Lower lobe of right lung (tissue), 2 donors: ENCODE measurements at places on chromosomes 5 and 9. TPM values are rescaled to one million over a fixed set of nuclear protein-coding genes. Genes with fewer than 3 reads are reported as not detected.
A peak's percentile ranks its signal among the peaks of the same experiment; 100 is the strongest.

DNA sequence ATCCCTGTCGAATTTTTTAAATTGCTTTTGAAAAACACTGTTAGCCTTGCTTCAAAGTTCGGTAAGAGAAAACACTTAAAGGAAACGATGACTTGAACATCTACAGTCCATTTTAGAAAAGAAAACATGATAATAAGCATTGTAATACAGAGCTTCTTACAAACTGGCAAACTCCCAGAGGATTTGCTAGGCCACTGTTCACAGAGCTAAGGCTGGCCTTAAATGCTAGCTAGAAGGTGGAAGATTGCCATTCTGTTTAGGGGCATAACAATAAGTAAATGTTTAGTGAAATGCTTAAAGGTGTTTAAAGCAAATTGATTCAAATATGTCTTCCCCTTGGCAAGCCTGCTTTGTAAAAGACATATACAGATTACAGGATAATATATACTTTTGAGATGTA, 169.6 kb downstream of the TLE4 start:
- peaks cover 9% of the 10 kb centered on the region for H3K4me1 ChIP-seq
- no peak overlapping the region for H3K27ac ChIP-seq
- no peak overlapping the region for H3K4me3 ChIP-seq
- H3K27me3 ChIP-seq, result no peaks in the 10 kb centered on the region
- no peak for DNase-seq

ANKRD31 gene
- total RNA-seq, result 0.27 TPM

CHMP5 gene
- total RNA-seq, result 80.9 TPM

DNA sequence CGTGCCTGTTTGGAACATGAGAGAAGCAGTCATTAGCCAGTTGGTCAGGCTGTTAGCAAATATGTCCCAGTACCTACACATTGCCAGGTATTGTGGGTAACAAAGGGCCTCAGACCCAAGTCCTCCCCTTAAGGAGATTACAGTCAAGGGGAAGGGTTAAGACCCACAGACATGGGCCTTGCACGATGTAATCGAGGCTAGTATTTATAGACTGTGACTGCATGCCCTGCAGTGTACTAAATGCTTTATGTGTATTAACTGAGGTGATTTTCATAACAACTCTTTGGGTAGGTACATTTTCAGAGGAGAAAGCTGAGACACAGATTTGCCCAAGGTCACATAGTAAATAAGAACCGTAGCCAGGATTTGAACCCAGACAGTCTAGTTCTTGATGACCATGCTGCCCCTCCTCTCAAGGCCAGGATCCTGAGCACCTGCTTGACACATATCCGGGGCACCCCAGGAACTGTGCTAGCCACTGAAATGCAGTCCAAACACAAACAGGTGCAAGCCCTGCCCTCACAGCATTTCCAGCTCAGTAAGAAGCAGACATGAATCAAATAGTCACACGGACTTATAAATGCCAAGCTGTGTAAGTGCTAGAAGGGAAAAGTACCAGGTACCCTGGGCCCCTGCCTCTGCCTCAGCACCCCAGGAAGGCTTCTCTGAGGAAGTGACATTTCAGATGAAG, 32.0 kb upstream of the GRPEL2 start:
- H3K27me3 ChIP-seq, result no peaks in the 10 kb centered on the region
- peaks cover 5% of the 10 kb centered on the region for H3K36me3 ChIP-seq
- H3K4me1 ChIP-seq, result peaks cover 4% of the 10 kb centered on the region
- H3K4me3 ChIP-seq, result no peak overlapping the region
- H3K27ac ChIP-seq, result no peak overlapping the region
- DNase-seq, result no peak

GRCh38 chr5:115578657-115579056, 23.6 kb downstream of the TICAM2 start:
- DNase-seq, result no peak
- no peak overlapping the region for H3K27ac ChIP-seq
- no peaks in the 10 kb centered on the region for H3K4me1 ChIP-seq
- no peak overlapping the region for H3K4me3 ChIP-seq

- H3K27ac ChIP-seq, result peak overlapping the region; percentile 91
- no peak for DNase-seq
- peaks cover 4% of the 10 kb centered on the region for H3K27me3 ChIP-seq
- H3K4me3 ChIP-seq, result peak overlapping the region; percentile 73
- peaks cover 6% of the 10 kb centered on the region for H3K4me1 ChIP-seq
Measured at GRCh38 chr5:124747791-124748686, 1.6 kb upstream of the ZNF608 start.
